ENCODE measurements at places on chromosomes 11 and 22. TPM values are rescaled to one million over a fixed set of nuclear protein-coding genes. Genes with fewer than 3 reads are reported as not detected.

Gene DKK3
- total RNA-seq = 15.2 TPM

Gene PRAME
- total RNA-seq = 89.7 TPM

Gene BRMS1
- 83.8 TPM for total RNA-seq

Gene TRIM49
- 0.05 TPM for total RNA-seq

Gene KCNE3
- total RNA-seq = not detected

Gene POLR3H
- 26.4 TPM for total RNA-seq

Gene OTOG
- not detected for total RNA-seq

Gene KIRREL3
- 9.2 TPM for total RNA-seq

Gene SHISAL1
- total RNA-seq = 2.7 TPM

Gene KCNJ1
- total RNA-seq = not detected

Gene PATE4
- total RNA-seq = not detected

Gene INPP5J
- total RNA-seq = 0.42 TPM

Gene MMP13
- total RNA-seq = not detected

Data from A549 treated with dexamethasone at 1 μM for 4 hours (cell line).